ENCODE measurements at places on chromosomes 3 and 15. TPM values are rescaled to one million over a fixed set of nuclear protein-coding genes. Genes with fewer than 3 reads are reported as not detected.

GRCh38 chr3:15171096-15171495 is 35.0 kb upstream of the CAPN7 start:
- DNase-seq: no peak

GRCh38 chr3:61591300-61591699 is 29.9 kb downstream of the PTPRG start:
- DNase-seq: no peak

- DNase-seq: no peak
These were observed 4.4 kb downstream of the AADAC start for GRCh38 chr3:151818361-151818760.

MOBP gene
- polyA plus RNA-seq: not detected

DNA sequence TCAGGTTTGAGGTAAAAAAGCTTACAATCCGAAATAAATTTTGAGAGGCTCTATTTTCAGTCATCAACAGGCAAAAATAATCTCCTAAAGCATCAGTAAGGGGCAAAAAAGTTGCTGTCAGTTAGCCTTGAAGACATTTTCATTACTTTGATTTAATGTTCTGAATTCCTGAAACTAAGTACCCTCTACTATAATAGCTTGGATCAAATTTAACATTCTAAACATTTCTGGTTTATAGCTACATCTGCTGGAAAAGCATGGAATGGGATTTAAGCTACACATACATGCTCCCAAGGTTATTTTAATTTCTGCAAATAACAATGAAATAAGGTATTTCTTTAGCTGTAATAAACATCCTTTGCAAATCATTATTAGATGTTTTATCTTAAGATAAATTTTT is 245.4 kb downstream of the ULK4 start:
- peak; percentile 30 for DNase-seq

DNA sequence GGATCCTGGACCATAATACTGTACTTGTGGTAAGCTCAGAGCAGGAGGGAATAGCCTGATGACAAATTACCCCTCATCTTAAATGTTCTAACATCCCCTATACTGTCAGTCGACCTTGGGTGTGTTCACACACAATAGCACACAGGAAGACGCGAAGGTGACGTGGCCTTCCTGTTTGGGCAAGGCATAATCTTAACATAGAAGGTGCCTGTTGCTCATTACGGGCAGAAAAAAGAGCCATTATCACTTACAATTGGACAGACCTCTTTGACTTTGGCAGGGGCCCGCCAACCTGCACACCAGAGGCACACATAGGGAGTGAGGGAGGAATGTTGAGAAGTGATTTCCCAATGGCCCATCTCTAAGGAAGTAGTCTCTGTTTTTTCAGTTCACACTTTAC is 144.2 kb downstream of the ANO10 start:
- no peak for DNase-seq

DNA sequence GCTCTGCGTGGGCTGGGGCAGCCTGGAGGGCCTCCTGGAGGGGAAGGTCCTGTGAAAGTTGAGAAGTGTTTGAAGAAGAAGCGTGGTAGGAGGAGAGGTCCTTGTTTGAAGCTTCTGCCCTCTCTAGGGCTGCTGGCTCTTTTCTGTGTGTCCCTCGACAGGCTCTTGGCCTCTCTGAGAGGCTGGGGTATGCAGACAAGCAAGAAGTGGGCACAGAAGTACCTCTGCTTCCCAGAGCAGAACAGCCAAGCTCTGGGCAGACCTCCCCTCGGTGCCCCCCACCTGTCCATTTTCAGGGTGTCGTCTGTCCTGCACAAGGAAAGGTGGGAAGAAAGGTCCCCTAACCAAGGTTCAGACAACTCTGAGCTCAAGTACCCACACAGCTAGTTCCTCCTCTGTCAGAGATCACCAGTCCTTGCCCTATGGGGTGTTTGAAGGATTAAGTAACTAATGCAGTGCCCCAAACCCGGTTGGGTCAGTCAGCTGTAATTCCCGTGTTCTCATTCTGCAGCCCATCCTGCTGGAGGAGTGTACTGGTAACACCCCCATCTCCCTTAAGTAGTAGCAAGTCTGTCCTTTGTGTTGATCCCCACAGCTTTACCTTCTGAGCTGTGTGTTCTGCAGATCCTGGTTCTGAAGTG is 6.3 kb downstream of the CSK start:
- DNase-seq: no peak

DNA sequence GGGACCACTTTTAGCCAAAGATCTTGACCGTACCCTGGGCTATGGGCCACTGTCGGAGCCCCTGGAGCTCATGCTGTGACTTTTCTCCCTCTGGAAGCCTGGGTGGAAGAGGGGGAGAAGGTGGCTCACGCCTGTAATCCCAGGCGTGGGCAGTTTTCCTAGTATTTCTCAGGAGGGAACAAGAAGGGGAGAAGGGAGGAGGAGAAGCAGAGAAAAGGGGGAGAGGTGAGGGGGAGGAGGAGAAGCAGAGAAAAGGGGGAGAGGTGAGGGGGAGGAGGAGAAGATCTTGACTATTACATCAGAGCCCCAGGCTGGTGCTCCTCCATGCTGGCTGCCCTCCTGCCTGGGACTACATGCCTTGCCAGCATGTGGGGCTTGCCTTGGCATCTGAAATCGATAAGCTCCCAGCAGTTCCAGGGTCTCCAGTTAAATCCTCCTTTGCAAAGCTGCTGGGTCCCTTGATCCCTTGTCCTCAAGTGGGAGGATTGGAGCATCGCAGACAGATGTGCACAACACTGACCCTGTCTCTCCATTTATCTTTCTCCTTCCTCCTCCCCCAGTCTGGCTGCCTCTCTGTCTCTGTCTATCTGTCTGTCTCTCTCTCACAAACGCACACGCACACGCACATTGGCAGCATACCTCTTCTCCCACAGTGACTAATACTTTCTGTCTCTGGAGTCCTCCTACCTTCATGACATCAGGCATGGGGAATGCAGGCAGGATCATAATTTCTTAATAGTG is 41.6 kb downstream of the MRAS start:
- DNase-seq: no peak

GRCh38 chr3:46960081-46960701 is 16.4 kb downstream of the CCDC12 start:
- peak; percentile 50 for DNase-seq

DNA sequence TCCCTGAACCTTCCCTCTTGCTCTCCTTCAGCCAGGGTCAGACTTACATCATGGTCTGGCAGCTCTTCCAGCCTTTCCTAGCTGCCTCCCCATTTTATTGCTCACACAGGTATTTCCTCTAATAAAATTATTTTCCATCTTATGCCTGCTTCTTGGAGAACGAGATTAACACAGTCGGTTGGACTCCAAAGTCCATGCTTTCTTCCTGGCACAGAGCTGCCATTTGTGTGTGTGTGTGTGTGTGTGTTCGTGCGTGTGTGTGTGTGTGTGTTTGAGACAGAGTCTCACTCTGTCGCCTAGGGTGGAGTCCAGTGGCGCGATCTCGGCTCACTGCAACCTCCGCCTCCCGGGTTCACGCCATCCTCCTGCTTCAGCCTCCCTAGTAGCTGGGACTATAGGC is 15.5 kb downstream of the FSD2 start:
- DNase-seq: no peak

SHC4 gene
- polyA plus RNA-seq: 1.9 TPM

KBTBD12 gene
- not detected for polyA plus RNA-seq

DNA sequence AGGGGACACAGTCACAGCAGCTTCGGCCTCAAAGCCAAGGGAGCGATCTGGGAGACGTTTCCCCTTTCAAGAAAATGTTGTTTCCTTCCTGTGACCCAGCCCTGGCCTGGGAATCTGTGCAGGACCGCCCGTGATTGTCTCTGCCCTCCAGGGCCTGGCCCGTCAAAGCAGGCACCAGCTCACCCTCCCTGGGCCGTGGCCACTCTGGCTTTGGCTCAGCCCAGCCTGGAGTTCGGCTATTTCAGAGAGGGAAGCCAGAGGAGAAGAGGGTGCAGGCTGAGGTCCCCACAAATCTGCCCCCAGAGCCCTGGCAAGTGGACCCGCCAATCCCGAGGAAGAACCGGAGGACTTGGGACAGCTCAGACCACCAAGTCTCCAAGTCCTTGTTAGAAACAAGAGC is 12.7 kb downstream of the GATA2 start:
- no peak for DNase-seq

- no peak for DNase-seq
These were observed 99.5 kb upstream of the FOXB1 start for GRCh38 chr15:59904450-59905135.

GPR15 gene
- polyA plus RNA-seq: not detected

DNA sequence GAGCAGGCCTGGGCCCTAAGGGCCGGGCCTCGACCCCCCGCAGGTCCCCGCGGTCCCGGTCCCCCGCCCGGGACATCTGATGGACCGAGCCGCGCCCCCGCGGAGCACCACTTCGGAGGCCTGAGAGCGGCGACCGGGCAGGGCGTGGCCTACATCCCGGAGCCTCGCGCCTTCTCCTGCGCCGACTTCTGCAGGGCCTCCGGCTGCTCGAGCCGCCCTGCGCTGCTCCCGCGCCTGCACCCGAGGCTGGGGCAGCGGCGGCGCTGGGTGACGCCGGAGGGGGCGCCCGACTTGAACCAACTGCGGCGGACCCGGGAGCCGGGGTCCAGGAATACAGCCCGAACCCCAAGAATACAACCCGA is 14.9 kb upstream of the GP9 start:
- peak; percentile 49 for DNase-seq

DNA sequence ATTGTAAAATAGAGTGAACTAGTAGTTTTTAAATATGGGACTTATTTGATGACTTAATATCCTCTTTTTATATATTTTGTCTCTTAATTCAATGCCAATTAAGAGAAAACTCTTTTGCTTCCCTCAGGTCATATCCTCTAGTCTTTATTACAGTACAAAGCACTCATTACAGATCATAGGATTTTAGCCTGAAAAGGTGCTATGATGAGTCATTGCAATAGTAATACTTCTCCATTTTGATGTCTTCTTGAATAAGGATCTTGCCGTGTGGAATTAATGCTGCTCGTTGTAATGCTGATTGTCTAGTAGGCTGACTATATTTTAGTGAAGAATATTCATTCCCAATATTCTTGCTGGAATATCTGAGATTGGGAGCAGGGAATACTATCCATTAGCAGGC is 612.2 kb upstream of the GOLIM4 start:
- DNase-seq: no peak

IQCH gene
- polyA plus RNA-seq: 0.81 TPM

DNA sequence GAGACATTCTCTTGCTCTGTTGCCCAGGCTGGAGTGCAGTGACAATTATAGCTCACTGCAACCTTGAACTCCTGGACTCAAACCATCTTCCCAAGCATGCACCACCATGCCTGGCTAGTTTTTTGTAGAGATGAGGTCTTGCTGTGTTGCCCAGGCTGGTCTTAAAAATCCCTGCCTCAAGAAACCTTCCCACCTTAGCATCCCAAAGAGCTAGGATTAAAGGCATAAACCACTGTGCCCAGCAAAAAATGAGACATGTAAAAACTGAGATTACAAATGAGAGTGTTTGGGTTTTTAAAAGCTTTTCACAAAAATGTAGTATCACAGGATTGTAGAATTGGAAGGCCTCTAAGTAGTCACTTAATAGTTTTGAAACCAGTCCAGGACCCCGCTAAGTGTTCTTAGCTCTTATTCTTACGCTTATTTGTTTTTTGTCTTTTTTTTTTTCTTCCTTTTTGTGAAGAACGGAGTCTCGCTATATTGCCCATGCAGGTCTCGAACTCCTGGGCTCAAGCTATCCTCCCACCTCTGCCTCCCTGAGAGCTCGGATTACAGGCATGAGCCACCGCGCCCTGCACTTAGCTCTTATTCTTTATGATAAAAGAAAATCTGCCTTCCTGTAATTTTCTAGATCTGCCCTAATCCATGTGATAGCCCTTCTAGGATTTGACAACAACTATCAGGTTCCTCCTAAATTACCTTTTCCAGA is 31.5 kb downstream of the KLHL18 start:
- no peak for DNase-seq

RLBP1 gene
- polyA plus RNA-seq: not detected

- DNase-seq: no peak
These were observed 171.4 kb upstream of the ALCAM start for GRCh38 chr3:105195260-105195659.

GRCh38 chr3:175716446-175716845 is 857.3 kb downstream of the NAALADL2 start:
- no peak for DNase-seq

DNA sequence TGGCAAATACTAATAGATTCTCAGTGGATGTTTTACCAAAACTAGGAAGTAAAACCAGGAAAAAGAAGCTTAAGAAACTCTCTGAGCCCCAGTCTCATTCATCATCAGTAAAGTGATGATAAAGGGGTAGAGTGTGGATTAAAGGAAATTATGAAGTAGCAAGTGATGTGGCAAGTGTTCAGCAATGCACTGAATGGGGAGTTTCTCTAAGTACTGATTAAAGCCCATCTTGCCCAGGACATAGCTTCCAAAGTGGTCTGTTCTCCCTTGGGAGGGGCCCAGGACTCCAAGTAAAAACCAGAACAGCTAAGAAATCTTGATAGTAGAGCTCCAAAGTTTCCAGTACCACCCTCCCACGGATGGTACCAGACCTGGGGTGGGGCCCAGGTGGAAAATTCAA is 137.3 kb downstream of the WNT5A start:
- DNase-seq: no peak

DNA sequence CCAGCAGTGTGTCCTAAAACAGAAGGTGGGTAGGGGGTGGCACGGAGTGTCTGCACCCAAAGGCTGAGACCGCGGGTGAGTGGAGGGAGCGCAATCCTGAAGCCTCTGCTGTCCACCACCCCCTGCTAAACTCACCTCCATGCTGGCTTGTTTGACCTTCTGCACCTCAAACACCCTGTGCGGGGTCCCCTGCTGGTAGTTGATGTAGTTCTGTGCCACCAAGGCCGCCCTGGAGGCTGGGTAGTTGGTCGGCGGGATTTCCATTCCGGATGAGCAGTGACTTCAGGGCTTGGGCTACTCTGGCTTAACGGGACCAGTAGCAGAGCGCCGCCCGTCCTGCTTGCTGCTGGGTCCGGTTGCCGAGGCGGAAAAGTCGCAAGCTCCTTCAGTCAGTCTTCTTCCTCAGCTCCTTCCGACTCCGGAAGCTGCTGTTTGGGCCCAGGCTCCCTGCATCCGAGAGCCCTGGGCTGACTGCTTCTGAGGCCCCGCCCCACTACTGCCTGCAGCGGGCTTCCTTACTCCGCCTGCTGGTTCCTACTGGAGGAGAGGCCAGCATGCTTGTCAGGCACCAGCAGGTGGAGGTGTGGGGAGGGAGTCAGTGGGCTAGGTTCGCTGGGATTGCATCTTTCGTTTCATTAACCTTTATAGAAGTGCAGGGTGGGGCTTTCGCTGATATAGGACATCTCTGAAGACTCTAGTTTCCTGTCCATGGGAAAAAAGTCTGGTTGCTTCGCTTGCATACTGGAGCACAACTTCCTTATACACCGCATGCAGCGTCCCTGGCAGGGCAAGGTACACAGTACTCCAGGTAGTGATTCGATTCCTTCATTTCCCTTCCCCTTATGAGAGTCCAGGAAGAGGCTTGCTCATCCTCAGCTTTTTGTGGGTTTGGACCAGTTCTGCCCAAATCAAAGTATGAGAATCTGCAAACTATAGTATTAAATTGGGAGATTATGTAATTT is at the start of gene LXN:
LXN (minus strand) TSS at position 434 of the 962 bp plus-strand sequence; CDS start at position 264, 170 bp downstream.
- DNase-seq: peak; percentile 11

- no peak for DNase-seq
These were observed 706.9 kb downstream of the TBL1XR1 start for GRCh38 chr3:176490357-176490756.

C3orf20 gene
- polyA plus RNA-seq: not detected

GRCh38 chr3:26273196-26273595 is 349.4 kb upstream of the LRRC3B start:
- no peak for DNase-seq

PLA2G4E gene
- polyA plus RNA-seq: not detected

GRCh38 chr15:60444289-60444912 is 34.5 kb downstream of the ICE2 start:
- peak; percentile 10 for DNase-seq

- no peak for DNase-seq
These were observed 252.0 kb downstream of the EPHB1 start for GRCh38 chr3:135047061-135047460.
